ENCODE measurements at places on chromosomes 3 and 15.
A peak's percentile ranks its signal among the peaks of the same experiment; 100 is the strongest.

DNA sequence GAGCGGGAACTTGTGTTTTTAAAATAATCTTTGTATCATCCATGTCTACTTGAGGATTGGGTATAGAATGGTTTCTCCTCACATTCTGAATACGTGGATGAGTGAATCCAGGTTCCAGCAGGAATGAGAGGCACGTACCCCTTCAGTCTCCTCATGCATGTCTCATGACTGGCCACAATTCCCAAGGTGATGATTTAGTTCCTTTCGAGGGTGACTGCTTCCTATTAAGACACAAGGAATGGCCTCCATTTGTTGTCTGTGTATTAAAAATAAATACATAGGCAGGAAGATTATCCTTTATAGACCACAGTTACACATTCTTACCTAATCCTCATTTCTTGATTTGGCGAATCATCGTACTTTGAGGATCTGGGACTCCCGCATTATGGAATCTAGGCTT lies 217.0 kb upstream of the LRIG1 start:
- no peak for DNase-seq

- no peak for DNase-seq
Measured at GRCh38 chr3:82163907-82164520, 402.6 kb upstream of the GBE1 start.

GRCh38 chr3:37014620-37015019 lies 21.3 kb downstream of the MLH1 start:
- DNase-seq: no peak

GRCh38 chr3:151553888-151554287 lies 93.0 kb upstream of the IGSF10 start:
- DNase-seq: no peak

- no peak for DNase-seq
Measured at GRCh38 chr15:72044956-72045355, 73.0 kb downstream of the MYO9A start.

- DNase-seq: no peak
Measured at GRCh38 chr15:90844696-90845095, 23.7 kb upstream of the FURIN start.

GRCh38 chr3:8070011-8070410 lies 431.6 kb upstream of the LMCD1 start:
- DNase-seq: no peak

GRCh38 chr15:65095747-65096104 lies 19.2 kb downstream of the KBTBD13 start:
- DNase-seq: no peak

- peak; percentile 14 for DNase-seq
Measured at GRCh38 chr15:80695099-80695910, at the start of gene ABHD17C. ABHD17C (plus strand) TSS chr15:80695310; CDS start chr15:80695430, 120 bp downstream.

DNA sequence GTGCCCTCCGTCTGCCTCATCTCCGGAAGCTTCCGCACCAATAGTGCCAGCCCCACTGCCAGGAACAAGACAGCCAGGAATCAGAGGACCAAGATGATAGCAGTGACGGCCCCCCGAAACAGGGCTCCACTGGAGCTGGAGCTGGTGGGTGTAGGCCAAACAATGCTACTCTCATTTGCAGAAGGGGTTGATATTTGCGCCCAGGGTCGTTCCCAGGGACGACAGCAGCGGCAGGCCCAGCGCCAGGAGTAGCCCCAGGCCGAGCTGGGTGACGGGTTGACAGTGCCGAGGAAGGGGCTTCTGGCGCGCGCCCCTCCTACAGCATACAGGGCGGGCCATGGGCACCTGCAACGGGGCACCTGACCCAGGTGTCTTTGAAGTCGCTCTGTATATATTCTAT lies 301.4 kb downstream of the CNTN6 start:
- no peak for DNase-seq

DNA sequence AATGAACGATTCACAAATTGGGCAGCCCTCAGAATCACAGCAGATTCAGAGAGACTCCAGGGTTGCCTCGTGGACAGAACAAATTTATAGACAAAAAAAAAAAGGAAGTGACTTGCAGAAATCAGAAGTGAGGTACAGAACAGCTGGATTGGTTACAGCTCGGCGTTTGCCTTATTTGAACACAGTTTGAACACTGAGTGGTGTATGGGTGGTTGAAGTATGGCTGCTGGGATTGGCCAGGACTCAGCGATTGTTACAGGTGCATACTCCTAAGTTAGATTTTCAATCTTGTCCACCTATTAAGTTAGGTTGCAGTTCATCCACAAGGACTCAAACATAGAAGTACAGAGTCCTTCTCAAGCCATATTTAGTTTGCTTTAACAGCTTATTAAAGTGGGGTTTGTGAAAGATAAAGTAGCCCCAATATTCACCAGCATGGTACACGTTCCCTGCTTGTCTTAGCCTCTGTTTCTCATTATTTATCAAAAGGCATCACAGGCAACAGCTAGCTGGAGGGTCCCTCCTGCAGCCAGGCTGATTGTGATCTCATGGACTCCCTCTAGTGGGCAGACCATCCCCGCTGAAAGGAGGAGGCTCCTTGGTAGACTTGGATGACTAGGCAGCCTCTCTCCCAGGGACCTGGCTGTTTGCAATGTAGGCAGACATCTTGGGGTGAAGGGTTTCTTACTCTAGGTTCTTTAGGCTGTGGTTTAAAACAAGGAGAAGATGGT lies 17.6 kb upstream of the ALDH1L1 start:
- peak; percentile 29 for DNase-seq

GRCh38 chr15:66955871-66956585 lies 109.4 kb upstream of the SMAD3 start:
- DNase-seq: no peak

GRCh38 chr3:195416795-195417194 lies 26.0 kb downstream of the ACAP2 start:
- no peak for DNase-seq

All from CD4-positive, alpha-beta T cell treated with Interleukin-4 for 4 hours (primary cell).